A549 treated with AZD2906 at 1 μM for 4 hours (cell line): ENCODE measurements at places on chromosomes 7 and 10. TPM values are rescaled to one million over a fixed set of nuclear protein-coding genes. Genes with fewer than 3 reads are reported as not detected.

Gene GJD4
- total RNA-seq, result not detected in 5 replicates

Gene CHST3
- total RNA-seq, result 49.9 to 62.3 TPM (median 61.0 TPM) in 5 replicates

Gene CTAGE6
- total RNA-seq, result not detected in 5 replicates

Gene C10orf95
- total RNA-seq, result 0.10 to 0.19 TPM (median 0.12 TPM) in 4 of 5 replicates, not detected in the other

Gene MYO1G
- 0.17 to 0.29 TPM (median 0.21 TPM) in 5 replicates for total RNA-seq

Gene ZEB1
- 5.5 to 9.2 TPM (median 7.2 TPM) in 5 replicates for total RNA-seq
